ENCODE measurements at places on chromosomes 16 and 17. TPM values are rescaled to one million over a fixed set of nuclear protein-coding genes. Genes with fewer than 3 reads are reported as not detected.

TAC4 gene
- total RNA-seq: not detected

GRCh38 chr17:63333869-63334268 is 112.2 kb downstream of the CYB561 start:
- no peak for DNase-seq

DNA sequence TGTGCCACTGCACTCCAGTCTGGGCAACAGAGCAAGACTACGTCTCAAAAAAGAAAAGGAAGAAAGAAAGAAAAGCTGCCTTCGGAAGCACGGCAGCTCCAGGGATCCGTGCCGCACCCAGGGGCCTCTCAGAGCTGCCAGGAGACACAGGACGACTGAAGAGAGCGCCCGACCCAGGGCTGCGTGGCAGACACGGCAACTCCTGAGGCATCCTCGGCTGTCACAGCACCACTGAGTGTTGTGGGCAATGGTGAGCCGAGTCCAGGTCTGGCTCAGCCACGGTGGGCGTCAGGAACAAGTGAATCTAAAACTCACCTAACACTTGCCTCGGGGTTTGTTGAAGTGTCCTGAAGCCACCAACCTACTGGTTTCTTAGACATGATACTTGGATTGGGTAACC is 28.8 kb downstream of the PDIA2 start:
- DNase-seq: no peak

DNA sequence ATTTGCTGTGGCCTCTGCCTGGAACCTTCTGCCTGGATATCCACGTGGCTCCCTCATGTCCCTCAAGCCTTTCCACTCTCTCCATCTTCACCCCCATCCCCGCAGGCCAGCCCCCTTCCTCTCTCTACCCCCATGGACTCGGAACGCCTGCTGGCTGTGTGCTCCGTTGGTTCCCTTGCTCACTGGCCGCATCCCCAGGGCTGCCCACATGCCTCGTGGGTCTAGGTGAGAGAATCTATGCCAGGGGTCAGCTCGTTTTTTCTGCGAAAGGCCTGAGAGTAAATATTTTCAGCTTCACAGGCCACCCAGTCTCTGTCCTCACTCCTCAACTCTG is 12.0 kb downstream of the SLC5A10 start:
- no peak for DNase-seq

DNA sequence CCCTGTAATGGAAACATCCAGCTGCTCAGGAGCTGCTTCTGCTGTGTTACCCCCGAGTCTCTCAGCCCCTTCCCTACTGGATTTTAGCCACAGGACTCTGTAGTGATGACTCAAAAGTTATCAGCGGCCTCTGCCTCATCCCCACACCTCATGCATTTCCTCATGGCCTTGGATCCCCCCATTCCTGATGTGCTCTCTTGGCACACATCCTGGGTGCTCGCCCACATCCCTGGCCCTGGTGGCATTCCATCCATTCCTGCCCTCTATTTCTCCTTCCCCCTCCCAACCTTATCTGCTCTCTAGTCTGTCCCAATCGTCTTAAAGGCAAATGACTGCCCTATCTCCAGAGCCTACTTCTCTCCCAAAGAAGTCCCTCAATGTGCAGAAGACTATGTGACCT is 24.6 kb downstream of the MARF1 start:
- no peak for DNase-seq

DNA sequence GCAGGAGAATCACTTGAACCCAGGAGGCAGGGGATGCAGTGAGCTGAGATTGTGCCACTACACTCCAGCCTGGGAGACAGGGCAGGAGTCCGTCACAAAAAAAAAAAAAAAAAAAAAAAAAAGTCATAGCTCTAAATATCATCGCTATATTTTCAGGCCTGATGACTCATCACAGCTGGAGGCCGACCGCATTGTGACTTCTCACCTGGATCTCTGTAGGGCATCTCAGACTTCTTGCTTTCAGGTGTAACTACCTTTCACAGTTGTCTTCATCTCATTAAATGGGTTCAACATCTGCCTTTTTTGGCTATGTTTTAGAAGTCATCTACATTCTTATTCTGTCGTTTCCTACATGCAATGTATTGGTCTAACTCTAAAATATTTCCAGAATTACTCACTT is 353.1 kb upstream of the MON1B start:
- no peak for DNase-seq

- no peak for DNase-seq
Measured at GRCh38 chr16:84117494-84117843, 727 bp upstream of the MBTPS1 start.
